ENCODE measurements at places on chromosomes 11 and 22. TPM values are rescaled to one million over a fixed set of nuclear protein-coding genes. Genes with fewer than 3 reads are reported as not detected.

The TRIOBP gene
- total RNA-seq: 78.8 TPM

DNA sequence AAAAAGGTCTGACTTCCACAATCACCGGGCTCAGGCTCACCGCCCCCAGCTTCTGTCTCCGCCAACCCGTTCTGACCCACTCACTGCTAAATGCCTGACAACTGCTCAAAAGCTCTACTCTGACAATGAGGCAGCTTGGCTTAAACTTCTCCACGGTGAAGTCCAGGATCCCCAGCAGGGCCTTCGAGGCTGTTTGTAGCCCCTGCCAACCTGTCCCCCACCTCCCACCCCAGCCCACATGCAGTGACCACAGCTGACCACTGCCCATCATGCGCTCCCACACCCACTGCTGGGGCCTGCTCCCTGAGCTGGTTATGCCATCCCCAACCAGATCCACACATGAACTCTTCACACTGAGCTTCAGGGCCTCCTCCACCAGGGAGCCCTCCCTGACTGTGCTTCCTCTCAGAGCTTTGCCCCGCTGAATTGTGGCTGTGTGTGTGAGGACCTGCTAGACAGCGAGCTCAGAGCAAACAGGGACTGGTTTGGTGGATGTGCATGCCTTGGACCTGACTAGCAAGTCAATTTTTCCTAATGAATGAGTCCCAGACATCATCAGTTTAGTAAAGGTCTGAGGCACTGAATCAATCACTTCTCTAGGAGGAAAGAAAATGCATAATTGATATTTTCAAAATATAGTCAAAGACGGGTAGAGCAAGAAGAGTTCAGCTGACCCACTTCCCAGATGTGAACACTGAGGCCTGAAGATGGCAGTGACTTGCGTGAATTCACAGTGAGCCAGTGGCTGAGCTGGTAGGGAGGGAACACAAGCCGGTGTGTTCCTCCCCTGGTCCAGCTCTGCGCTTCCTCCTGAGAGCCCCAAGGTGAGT, 7.7 kb downstream of the LRRC32 start:
- no peaks in the 10 kb centered on the region for H3K27me3 ChIP-seq
- H3K27ac ChIP-seq: no peak overlapping the region
- peaks cover 35% of the 10 kb centered on the region for H3K4me1 ChIP-seq
- H3K4me3 ChIP-seq: no peak overlapping the region
- H3K36me3 ChIP-seq: peaks cover 36% of the 10 kb centered on the region

GRCh38 chr11:33996498-33997454, 54.8 kb upstream of the CAPRIN1 start:
- peaks cover 9% of the 10 kb centered on the region for H3K4me1 ChIP-seq
- no peak overlapping the region for H3K4me3 ChIP-seq
- peak; percentile 56 for DNase-seq
- peaks cover 5% of the 10 kb centered on the region for H3K27me3 ChIP-seq
- no peaks in the 10 kb centered on the region for H3K36me3 ChIP-seq

- H3K4me3 ChIP-seq: no peak overlapping the region
- DNase-seq: no peak
- H3K27ac ChIP-seq: no peak overlapping the region
- H3K36me3 ChIP-seq: no peaks in the 10 kb centered on the region
- peaks cover 11% of the 10 kb centered on the region for H3K27me3 ChIP-seq
- H3K4me1 ChIP-seq: no peaks in the 10 kb centered on the region
Measured at GRCh38 chr11:35526370-35526792, 965 bp upstream of the PAMR1 start.

- H3K27ac ChIP-seq: no peak overlapping the region
- no peaks in the 10 kb centered on the region for H3K36me3 ChIP-seq
- no peaks in the 10 kb centered on the region for H3K27me3 ChIP-seq
- no peak overlapping the region for H3K4me3 ChIP-seq
- H3K4me1 ChIP-seq: peaks cover 6% of the 10 kb centered on the region
- no peak for DNase-seq
Measured at GRCh38 chr11:111450480-111451320, 61.5 kb downstream of the BTG4 start.

GRCh38 chr22:42022162-42022847, 23.7 kb downstream of the WBP2NL start:
- H3K36me3 ChIP-seq: no peaks in the 10 kb centered on the region
- no peaks in the 10 kb centered on the region for H3K27me3 ChIP-seq
- H3K27ac ChIP-seq: no peak overlapping the region
- no peak overlapping the region for H3K4me3 ChIP-seq
- DNase-seq: no peak
- H3K4me1 ChIP-seq: no peaks in the 10 kb centered on the region

GRCh38 chr11:67615728-67616430, 9.1 kb downstream of the NDUFV1 start:
- peaks cover 23% of the 10 kb centered on the region for H3K36me3 ChIP-seq
- DNase-seq: peak; percentile 40
- H3K4me1 ChIP-seq: peaks cover 14% of the 10 kb centered on the region
- no peak overlapping the region for H3K4me3 ChIP-seq

DNA sequence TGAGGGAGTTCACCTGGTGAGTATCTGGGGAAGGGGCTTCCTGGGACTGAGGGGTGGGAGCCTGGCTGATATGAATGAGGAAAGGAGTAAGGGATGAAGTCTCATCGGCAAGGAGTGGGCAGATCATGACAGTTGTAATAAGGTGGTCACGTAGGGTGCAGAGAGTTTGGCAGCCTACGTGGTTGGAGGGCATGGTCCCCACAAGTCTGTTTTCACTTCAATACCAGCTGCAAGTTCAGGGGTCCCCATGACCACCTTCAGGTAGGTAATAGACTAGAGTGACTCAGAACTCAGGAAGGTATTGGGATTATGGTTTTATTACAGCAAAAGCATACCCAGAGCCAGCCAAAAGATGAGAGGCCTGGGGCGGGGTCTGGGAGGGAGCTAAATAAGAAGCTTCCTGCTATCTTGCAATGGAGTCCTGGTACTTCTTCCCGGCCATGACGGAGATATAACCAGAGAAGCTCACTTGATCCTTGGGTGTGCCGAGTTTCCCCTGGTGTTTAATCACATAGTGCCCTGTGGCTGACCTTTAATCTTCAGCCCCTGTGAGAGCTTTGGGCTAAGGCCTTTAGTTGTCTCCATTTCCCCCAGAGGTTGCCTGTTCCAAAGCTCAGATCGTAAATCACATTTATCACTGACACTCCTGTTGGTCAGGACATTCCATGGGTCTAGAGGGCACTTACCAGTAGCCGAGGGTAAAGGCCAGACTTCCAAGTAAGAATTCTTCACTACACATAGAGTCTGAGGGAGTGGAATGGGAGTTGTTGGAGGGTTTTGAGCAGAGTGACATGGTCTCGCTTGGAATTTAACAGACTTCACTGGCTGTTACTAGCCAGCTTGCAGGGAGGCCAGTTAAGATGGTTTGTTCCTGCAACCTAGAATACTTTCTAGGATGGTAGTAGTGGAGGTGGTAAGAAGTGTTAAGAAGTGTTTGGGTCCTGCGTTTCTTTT, 9.1 kb downstream of the SLC3A2 start:
- H3K36me3 ChIP-seq: peaks cover 50% of the 10 kb centered on the region
- peak overlapping the region; percentile 31 for H3K27ac ChIP-seq
- H3K27me3 ChIP-seq: no peaks in the 10 kb centered on the region

DNA sequence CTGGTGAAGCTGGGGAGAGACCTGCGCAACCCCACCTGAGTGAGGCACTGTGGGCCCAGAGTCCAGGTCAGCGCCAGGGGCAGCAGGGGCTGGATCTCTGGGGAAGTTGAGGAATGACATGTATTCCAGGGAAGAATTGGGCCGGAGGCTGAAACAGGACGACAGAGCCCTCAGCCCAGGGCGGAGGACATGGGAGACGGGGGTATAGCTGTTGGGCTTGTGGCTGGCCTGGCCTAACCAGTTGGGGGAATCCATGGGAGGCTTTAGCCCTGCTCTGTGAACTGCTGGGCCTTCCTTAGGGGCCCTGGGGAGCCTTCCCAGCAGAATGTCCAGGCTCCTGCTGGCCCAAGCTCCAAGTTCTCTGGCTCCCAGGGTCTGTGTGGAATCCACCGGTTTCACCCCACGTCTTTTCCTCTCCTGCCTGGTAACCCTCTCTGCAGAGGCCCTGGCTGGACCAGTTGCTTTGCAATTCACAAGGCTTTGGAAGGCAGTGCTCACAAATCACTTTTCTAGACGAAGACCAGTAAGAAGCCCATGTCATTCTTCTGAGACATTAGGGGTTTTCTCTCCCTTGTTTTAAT, 50.4 kb upstream of the KCNQ1OT1 start:
- H3K4me1 ChIP-seq: no peaks in the 10 kb centered on the region
- H3K36me3 ChIP-seq: no peaks in the 10 kb centered on the region
- peak; percentile 28 for DNase-seq
- no peaks in the 10 kb centered on the region for H3K27me3 ChIP-seq
- H3K27ac ChIP-seq: no peak overlapping the region

DNA sequence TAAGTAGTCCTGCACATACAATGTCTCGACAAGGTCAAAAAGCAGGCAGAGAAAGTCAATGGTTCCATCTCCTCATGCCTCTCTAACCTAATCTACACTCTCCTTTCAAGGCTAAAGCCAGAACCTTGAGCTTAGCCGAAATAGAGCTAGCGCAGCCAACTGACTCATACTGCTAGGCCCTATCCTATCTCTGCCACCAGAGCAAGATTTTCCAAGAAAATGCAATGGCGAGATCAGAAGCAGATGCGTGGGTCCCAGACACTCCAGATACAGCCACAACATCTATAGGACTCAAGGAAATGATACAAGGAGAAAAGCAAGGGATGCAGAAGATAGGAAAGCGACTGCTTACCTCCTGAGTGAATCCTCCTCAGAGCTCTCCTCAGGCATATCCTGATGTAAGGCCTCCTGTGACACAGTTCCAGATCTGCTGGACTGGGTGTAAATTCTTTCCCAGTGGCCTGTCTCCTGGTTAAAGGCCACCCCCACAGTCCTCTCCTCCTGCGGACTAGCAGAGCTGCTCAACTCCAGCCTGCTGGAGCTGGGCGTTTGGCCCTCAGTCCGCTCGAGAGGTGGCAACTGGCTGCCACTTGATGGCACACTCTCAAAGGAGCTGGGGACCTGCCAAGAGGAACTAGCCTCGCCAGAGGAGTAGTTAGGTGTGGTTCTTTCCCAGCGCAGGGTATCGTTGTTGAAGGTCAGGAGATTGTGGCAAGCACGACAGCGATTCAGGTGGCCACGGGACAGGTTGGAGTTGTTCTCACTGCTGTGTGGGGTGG, 52.0 kb downstream of the AMBRA1 start:
- DNase-seq: peak; percentile 87
- no peaks in the 10 kb centered on the region for H3K27me3 ChIP-seq
- H3K4me1 ChIP-seq: peaks cover 20% of the 10 kb centered on the region
- peaks cover 62% of the 10 kb centered on the region for H3K36me3 ChIP-seq
- H3K4me3 ChIP-seq: no peak overlapping the region
- peak overlapping the region; percentile 54 for H3K27ac ChIP-seq

DNA sequence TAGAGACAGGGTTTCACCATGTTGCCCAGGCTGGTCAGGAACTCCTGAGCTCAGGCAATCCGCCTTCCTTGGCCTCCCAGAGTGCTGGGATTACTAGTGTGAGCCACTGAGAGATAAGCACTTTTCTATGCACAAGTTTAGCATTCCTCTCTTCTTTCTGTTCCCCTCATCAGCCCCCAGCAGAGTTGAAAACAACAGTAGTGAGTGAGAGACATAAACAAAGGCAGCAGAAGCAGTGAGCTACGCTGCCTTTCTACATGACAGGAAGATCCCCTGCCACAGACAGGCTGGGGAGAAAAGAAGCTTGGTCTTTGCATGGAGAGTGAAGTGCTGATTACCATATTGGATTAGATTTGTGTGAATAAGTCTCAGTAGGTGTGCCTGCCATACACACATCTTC, 392.0 kb upstream of the KIRREL3 start:
- H3K36me3 ChIP-seq: no peaks in the 10 kb centered on the region
- no peaks in the 10 kb centered on the region for H3K27me3 ChIP-seq
- H3K4me3 ChIP-seq: no peak overlapping the region
- no peak for DNase-seq
- H3K27ac ChIP-seq: no peak overlapping the region

- H3K36me3 ChIP-seq: peaks cover 20% of the 10 kb centered on the region
- DNase-seq: no peak
- no peak overlapping the region for H3K27ac ChIP-seq
Measured at GRCh38 chr11:77325159-77325558, 23.7 kb upstream of the GDPD4 start.

The OR4D5 gene
- not detected for total RNA-seq

GRCh38 chr11:69249311-69250185, 44.4 kb upstream of the MYEOV start:
- H3K4me3 ChIP-seq: no peak overlapping the region
- peak overlapping the region; percentile 58 for H3K27ac ChIP-seq
- peaks cover 6% of the 10 kb centered on the region for H3K4me1 ChIP-seq
- peak; percentile 75 for DNase-seq

The TREH gene
- total RNA-seq: 0.30 TPM

DNA sequence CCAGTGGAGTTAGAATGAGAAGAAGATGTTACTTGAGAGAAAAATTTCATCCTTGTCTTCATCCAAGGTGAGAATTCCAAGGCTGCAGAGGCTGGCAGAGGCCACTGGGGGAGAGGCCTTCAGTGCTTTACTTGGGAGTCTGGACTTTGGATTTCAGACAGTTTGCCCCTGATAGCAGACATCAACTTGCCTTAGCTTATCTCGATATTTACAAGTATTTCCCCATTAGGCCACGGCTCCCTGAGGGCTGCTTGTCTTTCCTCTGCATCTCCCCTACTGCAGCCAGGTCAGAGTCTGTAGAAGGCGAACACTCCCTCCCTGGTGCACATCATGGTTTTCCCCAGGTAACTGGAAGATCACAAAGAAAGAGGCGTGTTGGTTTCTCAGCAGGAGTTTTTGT, 29.9 kb upstream of the BSX start:
- no peak overlapping the region for H3K4me3 ChIP-seq
- no peaks in the 10 kb centered on the region for H3K27me3 ChIP-seq
- DNase-seq: no peak
- H3K27ac ChIP-seq: no peak overlapping the region

All from lower lobe of right lung (tissue), 2 donors.